ENCODE measurements at places on chromosomes 3 and 15.

- no peak for DNase-seq
These were observed 141.4 kb downstream of the FOXP1 start for GRCh38 chr3:71441925-71442651.

DNA sequence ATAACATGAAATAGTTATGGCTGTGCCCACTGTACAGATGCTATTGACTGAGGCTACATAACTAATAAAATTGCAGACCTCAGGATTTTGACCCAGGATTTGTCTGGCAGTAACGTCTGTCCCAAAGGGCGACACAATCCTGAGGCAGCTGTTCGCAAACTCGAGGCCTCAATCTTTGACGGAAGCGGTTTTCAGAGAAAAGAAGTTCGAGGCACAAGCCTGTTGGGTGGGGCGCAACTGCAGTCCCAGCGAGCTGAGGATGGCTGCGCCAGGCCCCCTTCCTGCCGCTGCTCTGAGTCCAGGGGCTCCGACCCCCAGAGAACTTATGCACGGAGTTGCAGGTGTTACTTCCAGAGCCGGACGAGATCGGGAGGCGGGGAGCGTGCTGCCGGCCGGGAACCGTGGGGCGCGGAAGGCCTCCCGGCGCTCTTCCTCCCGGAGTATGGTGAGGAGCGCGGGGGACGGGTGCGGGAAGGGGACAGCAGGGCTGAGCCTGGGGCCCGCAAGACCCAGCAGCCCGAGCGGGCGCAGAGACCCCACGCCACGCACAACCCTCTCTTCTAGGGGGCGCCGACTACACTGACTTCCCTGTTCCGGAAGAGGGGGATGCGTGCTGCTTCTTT lies at the start of gene PARP15:
Gene PARP15, plus strand, starts transcription at position 242 of the 623 bp plus-strand sequence. Its CDS starts 18 bp downstream, at position 260.
- DNase-seq = no peak

DNA sequence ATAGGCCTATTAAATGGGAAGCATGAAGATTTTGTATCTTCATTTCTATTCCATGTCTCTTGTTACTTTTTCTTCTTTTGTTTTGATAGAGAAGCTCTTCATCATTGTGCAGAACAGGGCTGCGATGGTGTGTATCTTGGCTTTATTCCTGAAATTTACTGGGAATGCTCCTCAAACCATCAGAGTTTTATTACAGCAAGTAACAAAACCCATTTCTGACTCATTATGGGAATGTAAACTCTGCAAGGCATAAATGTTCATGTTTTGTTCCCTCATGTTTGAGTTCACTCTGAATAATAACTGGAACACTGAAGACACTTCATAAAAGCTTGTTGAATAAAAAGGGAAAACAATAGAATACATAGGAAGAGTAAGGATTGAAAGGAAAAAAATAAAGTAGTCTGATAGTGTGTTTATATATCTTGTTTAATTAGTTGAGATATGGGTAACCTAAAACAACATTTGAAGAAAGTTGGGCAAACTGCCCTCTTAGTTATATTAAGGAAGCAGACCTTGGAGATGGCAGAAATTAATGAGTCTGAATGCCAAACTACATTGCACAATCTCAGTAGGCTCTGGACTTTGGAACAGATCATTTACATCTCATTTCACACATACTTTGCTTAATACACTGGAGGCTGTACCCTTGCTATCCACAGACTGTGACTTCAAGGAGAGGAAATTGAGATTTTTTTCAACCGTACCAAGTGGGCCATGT lies 521.5 kb downstream of the GRM7 start:
- no peak for DNase-seq

- no peak for DNase-seq
These were observed 89.5 kb downstream of the ANP32A start for GRCh38 chr15:68730976-68731897.

DNA sequence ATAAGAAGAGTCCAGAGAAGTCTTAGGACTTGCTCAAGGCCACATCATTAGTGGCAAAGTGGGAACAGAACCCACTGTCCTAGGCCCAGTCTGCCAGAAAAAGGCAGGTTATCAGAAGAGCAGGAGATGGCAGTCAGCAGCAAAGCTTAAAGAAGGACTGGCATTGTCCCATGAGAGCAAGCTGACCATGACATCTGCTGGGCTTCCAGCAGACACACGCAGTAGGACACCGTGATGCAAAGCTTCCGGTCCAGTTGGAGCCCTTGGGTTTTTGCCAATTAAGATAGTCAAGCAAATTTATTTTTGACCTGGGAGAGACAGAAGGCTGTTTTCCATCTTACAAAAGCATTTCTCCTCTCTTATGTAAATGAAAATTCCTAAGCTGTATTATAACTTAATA lies 42.1 kb downstream of the ZBTB38 start:
- no peak for DNase-seq

DNA sequence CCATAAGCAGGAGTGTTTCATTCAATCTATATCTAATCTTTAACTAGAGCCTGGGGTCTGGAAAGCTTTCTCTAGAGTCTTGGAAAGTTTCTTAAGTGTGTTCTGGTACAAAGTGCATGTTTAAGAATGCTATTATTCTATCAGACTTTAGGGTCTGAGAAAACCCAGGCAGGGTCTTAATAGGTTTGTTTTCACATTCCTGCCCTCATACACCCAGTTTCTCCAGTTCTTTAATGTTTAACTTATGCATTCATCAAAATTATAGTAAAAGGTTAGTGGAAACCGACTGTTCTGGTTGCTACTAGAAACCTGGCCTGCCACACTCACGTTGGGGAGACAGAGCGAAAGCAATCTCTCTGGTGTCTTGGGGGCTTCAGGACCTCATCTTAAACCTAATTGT lies 102.9 kb upstream of the WDR72 start:
- DNase-seq = no peak

- no peak for DNase-seq
These were observed 111.9 kb downstream of the ST8SIA2 start for GRCh38 chr15:92505611-92506010.
